ENCODE measurements at places on chromosomes 12 and 14.

DNA sequence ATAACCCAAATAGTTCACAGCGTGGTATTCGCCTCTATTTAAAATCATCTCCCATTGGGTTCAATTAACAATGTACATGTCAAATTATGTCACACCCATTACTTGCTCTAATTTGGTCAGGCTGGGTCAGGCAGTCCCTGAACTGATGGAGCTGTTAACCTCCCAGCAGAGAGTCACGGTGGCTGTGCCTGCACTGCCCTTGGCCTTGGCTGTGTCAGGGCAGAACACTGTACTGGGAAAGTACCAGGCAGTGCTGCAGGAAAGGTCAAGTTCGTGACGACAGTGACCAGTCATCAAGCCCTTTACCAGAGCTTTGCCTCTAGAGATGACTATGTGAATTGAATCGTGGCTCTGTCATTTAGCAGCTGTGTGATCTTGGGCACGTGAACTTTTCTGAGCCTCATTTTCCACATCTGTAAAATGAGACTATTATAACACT lies 100.0 kb downstream of the ARF6 start:
- DNase-seq = peak; percentile 33

GRCh38 chr12:108457734-108458361 lies 57.2 kb upstream of the FICD start:
- DNase-seq = peak; percentile 31

DNA sequence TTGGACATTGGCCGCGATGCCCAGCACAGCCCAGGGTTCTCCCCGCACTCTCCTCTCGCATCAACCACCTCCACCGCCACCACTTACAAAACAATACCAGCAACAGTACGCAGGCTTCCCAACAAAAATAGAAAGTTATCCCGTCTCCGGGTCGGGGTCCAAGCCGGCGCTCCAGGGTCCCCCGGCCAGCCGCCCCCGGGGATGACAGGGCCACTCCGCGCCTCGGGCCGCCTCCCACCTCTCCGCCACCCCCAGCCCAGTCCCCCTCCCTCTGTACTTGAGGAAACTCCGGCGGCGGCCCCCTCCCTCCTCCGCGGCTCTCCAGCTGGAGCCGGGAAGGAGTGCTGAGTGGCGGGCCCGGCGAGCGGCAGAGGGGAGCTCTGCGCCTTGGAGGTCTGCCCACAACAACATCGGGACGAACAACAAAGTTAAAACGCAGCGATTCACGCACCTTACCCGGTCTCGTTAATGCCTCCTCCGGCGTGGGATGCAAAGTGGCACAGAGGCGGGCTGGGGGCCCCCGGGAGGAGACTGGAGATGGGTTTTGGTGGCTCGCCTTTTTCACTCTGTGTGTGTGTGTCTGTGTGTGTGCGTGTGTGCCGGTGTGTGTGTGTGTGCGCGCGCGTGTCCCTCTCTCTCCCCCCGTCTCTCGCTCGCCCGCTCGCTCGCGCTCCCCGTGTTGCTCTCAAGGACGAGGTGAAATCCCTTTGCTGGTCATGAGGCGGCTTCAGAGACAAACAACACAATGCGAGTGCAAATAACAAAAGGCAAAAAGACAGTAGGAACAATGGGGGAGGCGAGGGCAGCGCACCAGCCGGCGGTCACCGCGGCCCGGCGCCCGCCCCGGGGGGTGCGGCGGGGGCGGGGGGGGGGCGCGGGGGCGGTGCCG lies 386.8 kb downstream of the BCAT1 start:
- peak; percentile 47 for DNase-seq

DNA sequence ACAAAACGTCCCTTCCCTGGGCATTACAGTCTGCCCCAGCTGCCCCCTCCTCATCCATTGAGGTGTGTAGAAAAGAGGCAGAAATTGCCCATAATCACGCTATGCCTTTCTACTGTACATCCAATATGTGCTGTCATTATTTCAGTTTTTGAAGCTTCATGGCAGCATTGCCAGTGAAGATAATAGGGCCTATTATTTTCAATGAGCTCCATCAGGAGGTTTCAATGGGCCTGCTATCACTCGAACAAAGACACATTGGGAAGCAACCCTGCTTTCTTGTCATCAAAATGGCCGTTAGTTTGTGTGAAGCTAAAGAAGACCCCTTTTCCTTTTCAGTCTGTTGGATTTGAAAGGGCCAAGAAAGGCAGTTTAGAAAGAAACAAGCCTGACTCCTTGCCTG lies 653.8 kb downstream of the NOVA1 start:
- DNase-seq = no peak

DNA sequence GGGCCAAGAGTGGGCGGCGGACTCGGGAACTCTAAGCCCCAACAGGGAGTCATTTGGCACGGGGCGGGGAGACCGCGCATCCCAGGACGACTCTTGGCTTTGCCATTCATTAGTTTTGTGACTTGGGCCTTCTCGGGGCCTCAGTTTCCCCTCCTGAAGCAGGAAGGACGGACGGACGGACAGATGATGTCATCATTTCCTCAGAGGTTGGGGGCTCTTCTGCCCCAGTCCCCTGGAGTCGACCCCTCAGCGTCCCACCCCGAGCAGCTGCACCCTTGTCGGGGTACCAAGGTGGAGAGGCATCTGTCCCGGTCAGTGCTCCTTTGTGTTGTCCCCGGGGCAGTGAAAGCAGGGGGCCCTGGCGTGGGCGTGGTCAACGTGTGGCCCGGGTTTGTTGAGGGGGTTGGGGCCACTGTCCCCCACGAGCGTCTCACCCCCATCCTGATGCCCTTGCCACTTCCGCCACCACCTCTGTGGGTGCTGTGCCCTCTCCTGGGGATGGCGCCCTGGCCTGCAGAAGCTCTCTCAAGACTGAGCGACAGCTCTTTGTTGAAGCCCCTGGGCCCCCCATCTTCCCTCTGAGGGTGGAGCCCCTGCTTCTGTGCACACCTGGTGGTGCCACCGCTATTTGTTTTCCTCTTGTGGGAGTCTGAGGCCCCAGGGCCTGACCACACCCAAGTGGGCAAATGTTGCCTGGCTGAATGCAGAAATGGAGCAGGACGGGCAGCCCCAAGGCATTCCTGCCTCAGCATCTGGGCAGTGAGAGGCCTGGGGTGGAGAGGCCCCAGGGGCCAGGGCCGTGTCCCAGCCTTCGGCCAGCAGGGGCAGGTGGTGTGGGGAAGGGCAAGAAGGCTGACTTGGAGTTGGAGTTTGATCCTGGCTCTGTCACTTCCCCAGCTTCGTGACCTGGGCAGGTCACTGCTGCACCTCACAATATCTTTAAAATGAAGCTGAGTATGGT lies 896 bp downstream of the HHIPL1 start:
- DNase-seq = no peak

DNA sequence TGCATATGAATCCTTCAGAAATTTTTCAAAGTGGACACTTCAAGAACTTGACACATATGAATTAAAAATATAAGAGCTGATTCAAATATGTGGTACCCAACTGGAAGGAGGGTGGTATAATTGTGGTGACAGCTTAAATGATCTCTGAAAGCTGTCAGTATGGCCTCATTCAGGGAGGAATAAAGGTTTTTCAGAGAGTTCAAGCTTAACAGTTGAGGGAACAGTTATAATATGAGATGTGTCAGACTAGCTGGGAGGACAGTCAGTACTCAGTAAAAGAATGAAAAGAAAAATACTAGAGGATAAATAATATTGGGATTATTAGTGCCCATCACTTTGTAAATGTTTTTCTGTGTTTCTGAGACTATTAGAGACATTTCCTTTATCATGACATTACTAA lies 277.5 kb downstream of the RASSF9 start:
- no peak for DNase-seq

DNA sequence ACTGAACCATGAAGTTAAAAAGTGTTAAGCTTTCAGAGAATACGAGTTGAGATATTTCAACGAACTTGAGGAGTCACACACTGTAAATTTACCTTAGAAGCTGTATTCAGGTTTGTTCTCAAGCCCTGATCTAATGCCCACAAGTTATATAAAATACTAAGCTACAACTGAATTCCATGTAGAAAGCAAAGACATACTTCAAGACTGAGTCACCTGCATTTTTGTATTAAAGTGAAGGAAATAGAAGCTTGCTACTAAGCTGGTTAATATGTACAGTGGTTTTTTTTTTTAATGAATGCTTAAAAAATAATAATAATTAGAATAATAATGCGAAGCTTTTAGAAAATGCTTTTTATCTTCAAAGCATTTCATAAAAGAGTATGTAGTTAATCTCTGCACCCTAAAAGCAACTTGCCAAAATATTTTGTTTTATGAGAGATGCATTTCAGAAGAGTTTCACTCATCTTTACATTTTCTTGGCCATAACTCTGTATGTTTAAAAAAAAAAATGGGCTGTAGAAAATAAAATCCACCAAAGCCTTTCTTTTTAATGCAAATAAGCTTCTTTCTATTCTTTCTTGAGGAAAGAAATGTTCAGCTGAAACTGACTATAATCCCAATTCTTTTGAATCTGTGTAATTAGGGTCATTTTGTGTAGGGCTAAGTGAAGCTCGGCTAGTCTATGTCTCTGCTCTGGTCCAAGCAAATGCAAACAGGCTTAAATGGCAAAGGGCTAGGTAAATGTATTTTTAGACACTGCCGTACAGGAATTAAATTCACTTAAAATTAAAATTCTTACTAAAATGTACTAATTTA lies 1047.5 kb upstream of the FLRT2 start:
- peak; percentile 72 for DNase-seq

DNA sequence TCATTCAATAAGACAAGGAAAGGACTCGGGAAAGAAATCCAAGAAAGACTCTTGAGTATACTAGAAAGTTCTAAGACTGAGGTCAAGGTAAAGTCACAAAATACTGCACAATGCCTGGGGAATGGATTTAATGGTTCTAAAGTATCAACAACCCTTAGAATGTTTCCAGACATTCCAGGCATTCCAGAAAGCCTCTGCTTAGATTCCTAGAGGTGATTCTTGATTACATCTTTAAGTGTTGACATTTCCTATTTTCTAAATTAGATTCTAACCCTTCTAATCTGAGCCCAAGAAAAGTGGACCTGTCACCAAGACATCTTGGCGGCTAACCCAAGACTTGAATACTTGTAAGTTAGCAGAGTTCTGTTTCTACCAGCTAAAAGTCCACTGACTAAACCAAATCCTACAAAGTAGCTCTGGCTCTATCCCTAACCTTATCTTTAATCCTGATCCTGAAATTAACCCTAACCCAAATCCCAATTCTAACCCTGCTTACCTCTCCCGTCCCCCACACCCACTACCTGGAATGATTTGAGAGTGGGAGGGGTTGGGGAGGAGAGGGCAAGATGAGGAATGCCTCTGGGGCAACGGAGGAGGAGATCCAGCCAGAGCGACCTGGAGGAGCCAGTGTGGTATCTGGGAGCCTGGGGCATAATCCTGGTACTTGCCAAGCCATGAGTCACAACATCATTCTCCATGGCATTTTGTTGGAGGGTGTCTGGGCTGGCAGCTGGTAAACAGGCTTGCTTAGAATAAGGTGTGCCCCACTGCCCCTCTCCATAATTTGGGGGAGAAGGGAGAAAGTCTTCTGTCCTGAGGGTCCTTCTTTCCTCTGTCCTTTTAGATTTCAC lies 93.4 kb upstream of the HOXC13 start:
- no peak for DNase-seq

GRCh38 chr12:41073633-41074472 lies 114.3 kb upstream of the PDZRN4 start:
- no peak for DNase-seq

GRCh38 chr14:97319691-97320090 lies 522.5 kb downstream of the VRK1 start:
- no peak for DNase-seq

- DNase-seq = no peak
These were observed 7.3 kb downstream of the ULK1 start for GRCh38 chr12:131901431-131902331.

DNA sequence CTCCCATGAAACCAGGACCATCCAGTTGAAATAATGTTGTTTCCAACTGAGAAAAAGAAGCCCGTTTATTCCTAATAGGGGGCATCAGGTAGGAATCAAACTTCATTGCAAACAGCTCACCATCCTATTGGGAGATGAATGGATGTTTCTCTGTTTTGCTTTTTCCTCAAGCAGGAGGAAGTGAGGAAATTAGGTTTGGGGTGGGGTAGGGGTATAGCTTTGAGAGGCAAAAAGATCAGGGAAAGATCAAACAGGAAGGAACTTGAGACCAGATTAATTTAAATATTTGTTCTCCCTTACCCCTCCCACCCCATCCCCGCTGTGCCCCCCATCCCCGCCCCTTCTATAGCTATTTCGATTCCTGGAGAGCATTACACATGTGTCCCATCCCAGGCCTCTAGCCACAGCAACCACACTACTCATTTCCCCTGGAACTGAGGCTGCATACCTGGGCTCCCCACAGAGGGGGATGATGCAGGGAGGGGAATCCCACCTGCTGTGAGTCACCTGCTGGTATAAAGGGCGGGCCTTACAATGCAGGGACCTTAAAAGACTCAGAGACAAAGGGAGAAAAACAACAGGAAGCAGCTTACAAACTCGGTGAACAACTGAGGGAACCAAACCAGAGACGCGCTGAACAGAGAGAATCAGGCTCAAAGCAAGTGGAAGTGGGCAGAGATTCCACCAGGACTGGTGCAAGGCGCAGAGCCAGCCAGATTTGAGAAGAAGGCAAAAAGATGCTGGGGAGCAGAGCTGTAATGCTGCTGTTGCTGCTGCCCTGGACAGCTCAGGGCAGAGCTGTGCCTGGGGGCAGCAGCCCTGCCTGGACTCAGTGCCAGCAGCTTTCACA lies at the start of gene IL23A:
TSS of gene IL23A (plus strand) at position 577 of the 850 bp plus-strand sequence. CDS start at position 738, 161 bp downstream.
- peak; percentile 42 for DNase-seq

DNA sequence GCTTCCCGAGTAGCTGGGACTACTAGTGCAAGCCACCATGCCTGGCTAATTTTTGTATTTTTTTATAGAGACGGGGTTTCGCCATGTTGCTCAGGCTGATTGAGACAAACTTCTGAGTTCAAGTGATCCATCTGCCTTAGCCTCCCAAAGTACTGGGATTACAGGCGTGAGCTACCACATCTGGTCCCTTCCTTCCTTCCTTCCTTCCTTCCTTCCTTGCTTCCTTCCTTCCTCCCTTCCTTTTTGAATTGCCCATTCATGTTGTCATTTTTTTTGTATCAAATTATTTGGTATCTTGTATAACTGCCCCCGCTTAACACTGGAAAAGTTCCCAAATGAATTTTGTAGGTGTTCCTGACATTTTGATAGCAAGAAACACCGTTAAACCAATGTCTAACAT lies 11.7 kb downstream of the RAD9B start:
- no peak for DNase-seq

GRCh38 chr12:1604464-1604863 lies 10.1 kb upstream of the FBXL14 start:
- no peak for DNase-seq

DNA sequence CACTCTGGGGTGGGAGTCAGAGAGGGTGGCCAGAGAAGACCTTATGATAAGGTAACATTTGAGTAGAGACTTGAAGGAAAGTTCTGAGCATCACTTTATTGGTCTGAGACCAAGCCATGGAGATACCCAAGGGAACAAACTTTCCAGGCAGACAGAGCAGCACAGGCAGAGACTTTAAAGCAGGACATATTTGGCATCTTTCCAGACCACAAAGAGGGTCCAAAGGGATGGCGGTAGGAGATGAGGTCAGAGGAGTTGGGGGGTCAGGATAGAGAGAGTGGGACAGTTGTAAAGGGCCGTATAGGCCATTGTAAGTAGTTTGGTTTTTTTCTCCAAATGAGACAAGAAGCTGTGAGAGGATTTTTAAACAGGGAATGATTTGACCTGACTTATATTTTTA lies 344.4 kb downstream of the SEC23A start:
- no peak for DNase-seq
